ENCODE measurements at places on chromosomes 6 and 20.
A peak's percentile ranks its signal among the peaks of the same experiment; 100 is the strongest.

DNA sequence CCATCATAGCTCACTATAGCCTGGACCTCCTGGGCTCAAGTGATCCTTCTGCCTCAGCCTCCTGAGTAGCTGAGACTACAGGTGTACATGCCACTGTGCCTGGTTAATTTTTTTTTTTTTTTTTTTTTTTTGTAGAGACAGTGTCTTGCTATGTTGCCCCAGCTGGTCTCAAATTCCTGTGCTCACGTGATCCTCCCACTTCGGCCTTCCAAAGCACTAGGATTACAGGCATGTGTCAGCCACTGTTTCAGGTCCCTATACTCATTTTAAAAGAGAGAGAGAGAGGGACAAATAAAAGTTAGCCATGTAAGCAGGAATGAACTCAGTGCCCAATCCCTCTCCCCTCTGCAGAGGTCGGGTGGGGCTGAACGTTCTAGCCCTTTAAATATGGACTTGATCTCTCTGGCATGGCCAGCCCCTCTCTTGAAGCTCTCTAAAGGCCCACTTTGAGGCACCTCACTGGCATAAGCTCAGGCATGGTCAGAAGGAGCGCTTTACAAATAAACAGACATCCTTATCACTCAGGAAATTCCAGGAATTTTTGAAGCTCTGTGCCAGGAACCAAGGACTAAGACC, 9.0 kb upstream of the SERPINB1 start:
- DNase-seq: no peak

- peak; percentile 7 for DNase-seq
Observed at GRCh38 chr6:145813285-145814034, 1.1 kb downstream of the FBXO30 start.

- no peak for DNase-seq
Observed at GRCh38 chr20:12090920-12091319, 173.2 kb downstream of the BTBD3 start.

DNA sequence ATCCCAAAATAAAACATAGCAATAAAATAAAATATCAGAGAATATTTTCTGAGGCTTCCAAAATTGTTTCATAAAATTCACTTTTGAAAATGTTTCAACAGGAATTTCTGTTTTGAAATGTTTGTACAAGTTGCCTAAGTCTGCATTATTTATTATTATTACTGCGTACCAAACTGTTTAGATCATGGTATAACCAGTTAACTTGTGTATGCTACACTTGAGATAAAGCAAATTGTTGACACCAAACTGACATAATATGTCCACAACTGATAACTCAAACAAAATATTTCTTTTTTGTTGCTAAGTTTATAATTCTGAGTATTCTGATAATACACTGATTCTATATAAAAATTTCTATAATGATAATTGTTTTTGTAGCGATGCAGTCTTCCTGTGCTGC, 531.8 kb upstream of the EYS start:
- no peak for DNase-seq

GRCh38 chr6:53612651-53613050, 52.9 kb downstream of the KLHL31 start:
- DNase-seq: no peak

GRCh38 chr6:72760114-72760793, 138.4 kb downstream of the KCNQ5 start:
- no peak for DNase-seq

- DNase-seq: no peak
Observed at GRCh38 chr6:134772671-134773360, 177.1 kb downstream of the ALDH8A1 start.

DNA sequence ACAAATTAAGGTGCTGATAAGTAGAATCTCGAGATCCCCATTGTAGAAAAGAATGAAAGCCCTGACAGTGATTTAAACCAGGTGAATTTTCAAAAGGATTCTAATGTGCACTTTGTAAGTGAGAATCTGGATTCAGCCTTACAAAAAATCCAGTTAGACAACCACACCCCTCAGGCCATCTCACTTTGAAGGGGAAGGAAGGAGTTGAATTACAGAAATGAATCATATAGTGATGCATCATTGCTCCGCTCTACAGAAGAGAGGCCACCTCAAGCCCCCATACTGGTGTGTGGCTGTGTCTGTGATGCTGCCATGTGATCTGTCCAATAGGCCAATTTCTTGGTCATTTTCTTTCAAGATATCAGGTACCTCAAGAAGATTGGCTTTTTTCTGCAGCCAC, 85.5 kb upstream of the NT5E start:
- DNase-seq: peak; percentile 13

DNA sequence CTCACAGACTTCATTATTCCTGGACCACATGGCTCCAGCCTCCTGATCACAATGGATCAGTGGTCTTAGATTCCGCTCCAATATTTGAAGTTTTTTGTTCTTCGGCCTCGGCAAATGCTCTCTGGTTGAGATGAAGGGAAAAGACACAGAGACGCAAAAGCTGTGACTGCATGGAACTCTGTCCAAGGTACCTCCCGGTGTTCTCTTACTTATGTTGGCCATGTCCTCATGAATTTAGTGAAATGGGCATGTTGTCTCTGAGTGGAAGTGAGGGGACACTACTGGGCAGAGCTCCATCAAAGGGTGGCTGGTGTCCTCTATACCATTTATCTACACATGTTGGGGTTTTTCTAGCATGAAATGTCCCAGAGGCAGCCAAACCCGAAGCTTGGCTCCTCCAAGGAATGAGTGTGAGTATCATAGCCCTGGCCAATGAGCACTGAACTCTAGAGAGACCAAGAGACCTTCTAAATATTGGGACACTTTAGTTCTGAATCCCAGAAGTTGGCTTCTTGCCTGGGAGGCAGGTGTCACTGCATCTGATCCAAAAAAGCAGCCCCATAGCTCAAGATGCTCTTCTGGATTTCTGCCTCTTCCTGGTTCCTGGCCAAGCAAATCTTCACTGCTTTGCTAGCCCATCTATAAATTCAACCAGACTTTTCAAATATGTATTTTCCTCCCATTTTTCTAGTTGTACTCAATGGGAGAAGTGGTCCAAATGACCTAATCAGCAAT, 34.1 kb downstream of the HLA-G start:
- no peak for DNase-seq
